ENCODE measurements at places on chromosomes 16 and 17.

GRCh38 chr17:57257895-57258851, 1.9 kb downstream of the MSI2 start:
- DNase-seq = no peak

DNA sequence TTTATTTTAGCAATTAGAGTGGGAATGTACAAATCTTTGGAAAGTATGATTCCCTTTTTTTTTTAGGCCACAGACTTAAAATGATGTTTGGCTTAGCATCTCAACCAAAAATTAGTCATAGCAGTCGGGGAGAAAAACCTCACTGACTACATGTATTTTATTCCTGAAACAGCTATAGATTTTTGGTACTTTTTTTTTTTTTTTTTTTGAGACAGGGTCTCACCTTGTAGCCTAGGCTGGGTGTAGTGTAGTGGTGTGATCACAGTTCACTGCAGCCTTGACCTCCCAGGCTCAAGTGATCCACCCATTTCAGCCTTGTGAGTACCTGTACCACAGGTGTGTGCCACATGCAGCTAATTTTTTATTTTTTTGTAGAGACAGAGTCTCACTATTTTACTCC, 23.4 kb downstream of the RNFT1 start:
- no peak for DNase-seq

- no peak for DNase-seq
Observed at GRCh38 chr17:46770818-46771560, 47.5 kb downstream of the WNT3 start.

DNA sequence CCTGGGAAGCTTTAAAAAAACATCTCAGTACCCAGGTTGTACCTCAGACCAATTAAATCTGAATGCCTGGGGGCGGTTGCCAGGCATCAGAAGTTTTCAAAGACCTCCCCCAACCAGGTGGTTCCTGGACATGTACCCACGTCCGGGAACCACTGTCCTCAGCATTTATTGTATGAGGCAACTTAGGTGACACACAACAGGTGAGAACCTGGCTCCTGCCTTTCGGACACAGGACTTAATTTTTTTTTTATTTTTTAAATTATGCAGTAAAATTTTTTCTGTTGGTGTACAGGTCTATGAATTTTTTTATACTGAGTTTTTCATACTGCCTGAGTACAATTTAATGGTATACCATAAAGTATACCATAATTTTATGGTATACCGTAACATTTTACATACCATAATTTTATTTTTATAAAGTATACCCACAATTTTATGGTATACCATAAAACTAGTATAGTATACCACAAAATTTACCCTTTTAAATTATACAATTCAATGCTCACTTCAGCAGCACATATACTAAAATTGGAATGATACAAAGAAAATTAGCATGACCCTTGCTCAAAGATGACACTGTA, 38.7 kb upstream of the DHX8 start:
- no peak for DNase-seq

- DNase-seq = no peak
Observed at GRCh38 chr16:6884002-6884401, 448.6 kb upstream of the RBFOX1 start.

GRCh38 chr17:14693382-14693781, 392.5 kb downstream of the HS3ST3B1 start:
- no peak for DNase-seq

GRCh38 chr16:30076276-30076791, 540 bp downstream of the PPP4C start:
- DNase-seq = no peak

DNA sequence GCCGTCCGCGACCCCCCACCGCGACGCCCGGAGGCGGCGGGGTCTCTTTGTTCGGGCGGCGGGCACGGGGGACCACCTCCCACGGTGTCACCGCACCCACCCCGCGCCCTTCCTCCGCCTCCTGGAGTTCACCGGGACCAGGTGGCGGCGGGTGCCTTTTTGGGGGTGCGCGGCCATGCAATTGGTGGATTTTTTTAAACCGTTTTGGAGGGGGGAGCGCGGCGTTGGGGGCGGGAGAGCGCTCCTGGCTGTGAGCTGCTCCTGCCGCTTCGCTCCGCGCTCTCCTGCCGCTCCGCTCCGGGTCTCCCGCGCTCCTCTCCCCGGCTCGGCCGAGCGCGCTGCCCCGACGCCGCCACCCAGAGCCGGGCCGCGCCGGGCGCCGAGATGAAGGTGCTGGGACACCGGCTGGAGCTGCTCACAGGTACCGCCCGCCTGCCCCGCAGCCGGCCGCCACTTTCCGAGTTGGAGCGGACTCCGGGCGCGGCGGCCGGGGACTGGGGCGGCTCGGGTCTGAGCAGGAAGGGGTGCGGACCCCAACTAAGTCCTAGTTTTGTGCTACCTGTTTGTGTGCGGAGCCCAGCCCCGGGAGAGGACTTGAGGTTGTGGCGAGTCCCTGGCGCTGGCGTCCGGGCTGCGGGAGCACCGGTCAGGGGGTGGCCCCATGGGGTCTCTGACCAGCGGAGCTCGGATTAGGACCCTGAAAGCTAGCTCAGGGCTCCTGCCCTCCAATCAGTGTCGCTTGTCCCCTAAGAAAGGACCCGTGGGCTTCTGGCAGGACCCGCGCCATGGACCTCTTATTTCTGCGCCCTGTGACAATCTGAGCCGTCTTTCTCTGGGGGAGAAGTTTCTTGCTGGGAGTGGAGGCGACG, 35.7 kb upstream of the NDRG4 start:
- no peak for DNase-seq

- peak; percentile 75 for DNase-seq
Observed at GRCh38 chr17:77404812-77405581, 264.2 kb downstream of the SEC14L1 start.

- peak; percentile 52 for DNase-seq
Observed at GRCh38 chr17:74671031-74671771, 41.5 kb downstream of the CD300LF start.

- DNase-seq = no peak
Observed at GRCh38 chr17:17781591-17782496, 54.9 kb downstream of the SREBF1 start.

GRCh38 chr17:35244341-35245195, 1.7 kb downstream of the SLFN5 start:
- DNase-seq = peak; percentile 90

GRCh38 chr17:66537502-66537901, 235.1 kb downstream of the PRKCA start:
- DNase-seq = no peak

- no peak for DNase-seq
Observed at GRCh38 chr17:309361-309888, 43.2 kb downstream of the RPH3AL start.

DNA sequence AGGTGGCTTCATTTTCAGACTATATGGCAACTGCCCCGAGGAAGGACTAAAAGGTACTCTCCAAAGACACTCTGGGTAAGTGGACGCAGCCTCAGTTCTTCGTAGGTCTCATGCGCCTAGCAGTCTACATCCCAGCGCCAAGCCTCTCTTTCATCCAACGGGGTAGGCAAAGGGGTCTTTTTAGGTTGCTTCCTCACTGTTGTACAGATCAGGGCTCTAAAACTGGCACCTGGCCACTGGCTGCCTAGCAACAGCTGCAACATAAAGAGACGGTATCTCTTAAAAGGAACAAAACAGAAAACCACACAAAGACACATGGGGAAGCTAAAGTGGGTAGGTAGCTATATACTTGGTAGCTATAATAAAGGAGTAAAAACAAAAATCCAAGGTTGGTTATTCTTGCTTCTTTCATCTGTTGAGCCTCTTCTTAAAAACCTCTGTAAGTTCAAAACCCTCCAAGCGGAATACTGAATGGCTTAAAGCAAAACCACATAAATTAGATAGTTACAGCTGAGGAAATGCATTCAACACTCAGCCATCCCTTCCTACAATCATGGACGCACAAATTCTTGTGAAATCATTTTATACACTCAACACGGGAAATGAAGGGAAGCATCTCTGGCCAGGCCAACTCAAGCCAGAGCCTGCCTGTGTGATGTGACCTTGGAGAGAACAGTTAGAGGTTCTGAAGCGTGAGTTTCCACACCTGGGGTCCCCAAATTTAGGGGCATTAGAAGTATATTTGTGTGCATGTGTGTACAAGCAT, 22.7 kb downstream of the CYTH1 start:
- no peak for DNase-seq

DNA sequence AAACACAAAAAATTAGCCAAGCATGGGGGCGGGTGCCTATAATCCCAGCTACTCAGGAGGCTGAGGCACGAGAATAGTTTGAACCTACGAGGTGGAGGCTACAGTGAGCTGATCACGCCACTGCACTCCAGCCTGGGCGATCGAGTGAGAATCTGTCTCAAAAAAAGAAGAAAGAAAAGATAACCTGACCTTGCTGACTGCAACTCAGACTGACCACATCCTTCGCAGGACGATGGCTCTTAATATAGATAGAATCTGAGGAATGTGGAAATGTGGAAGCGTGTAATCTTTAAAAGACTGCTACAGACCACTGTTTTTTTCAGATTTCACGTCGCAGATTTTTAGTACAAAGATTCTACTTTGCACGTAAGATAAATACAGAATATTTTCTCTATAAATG, 37.8 kb downstream of the KLHDC4 start:
- DNase-seq = no peak

DNA sequence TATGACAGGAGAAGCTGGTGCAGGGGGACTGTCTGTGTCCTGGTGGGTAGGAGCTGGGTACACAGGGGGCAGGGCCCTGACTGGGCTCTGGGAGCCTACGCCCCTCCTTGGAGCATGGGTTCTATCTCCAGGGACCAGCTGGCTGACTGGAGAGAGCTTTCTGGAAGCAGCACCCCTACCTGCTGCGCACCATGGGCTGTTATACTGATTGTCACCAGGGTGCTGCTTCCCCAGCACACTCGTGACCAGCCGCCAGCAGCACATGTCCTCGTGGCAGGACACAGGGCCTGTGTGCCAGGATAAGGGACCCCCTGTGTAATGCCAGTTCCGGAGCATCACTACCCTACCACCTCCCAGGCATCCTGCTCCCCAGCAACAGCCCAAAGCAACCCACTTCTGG, 106.0 kb downstream of the AMFR start:
- DNase-seq = no peak

- DNase-seq = no peak
Observed at GRCh38 chr17:51763058-51763457, 395.5 kb downstream of the CA10 start.

DNA sequence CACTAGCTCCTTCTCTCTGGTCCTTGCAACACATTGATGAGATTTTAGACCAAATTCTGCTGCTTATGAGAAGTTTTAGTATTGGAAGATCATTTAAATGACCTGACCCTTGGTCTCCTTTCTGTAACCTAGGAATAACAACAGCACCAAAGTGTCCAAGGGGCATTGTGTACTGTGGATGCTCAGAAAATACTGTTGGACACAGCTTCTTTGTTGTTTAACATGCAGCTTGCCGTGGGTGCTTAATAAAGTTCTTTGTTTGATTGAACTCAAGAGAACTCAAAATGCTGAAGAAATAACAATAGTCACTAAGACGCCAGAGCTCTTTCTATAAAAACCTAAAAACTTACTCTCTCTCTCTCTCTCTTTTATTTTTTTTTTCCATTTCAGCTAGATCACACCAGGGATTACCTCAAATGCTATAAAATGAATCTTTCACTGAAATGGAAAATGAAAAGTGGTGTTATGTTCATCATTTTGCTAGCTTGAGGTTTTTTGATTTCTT, 548.9 kb upstream of the CDH8 start:
- no peak for DNase-seq

- peak; percentile 42 for DNase-seq
Observed at GRCh38 chr17:42819939-42820535, 4.0 kb downstream of the BECN1 start.

DNA sequence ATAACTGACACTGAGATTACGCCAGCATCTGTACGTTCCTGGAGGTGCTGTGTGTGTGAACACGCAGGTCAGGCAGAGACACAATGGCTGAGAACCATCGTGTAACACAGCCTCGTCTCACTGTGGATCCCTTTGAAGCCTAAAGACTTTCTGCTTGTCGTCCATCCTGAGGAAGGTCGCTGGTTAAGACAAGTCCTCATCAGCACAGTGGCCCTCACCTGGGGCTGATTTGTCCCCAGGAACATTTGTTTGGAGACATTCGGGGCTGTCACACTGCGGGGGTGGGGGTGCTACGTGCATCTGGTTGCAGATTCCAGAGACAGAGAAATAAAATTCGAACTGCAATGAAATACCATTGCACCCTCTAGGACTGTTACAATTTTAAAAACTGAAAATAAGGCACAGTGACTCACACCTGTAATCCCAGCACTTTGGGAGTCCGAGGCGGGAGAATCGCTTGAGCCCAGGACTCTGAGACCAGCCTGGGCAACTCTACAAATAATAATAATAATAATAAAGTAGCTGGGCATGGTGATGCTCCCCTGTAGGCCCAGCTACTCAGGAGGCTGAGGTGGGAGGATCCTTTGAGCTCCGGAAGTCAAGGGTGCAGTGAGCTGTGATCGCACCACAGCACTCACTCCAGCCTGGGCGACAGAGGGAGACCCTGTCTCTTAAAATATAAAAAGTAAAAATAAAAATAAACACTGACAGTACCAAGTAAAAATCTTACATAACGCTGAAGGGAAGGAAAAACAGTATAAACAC, 112.0 kb upstream of the METRNL start:
- DNase-seq = no peak

DNA sequence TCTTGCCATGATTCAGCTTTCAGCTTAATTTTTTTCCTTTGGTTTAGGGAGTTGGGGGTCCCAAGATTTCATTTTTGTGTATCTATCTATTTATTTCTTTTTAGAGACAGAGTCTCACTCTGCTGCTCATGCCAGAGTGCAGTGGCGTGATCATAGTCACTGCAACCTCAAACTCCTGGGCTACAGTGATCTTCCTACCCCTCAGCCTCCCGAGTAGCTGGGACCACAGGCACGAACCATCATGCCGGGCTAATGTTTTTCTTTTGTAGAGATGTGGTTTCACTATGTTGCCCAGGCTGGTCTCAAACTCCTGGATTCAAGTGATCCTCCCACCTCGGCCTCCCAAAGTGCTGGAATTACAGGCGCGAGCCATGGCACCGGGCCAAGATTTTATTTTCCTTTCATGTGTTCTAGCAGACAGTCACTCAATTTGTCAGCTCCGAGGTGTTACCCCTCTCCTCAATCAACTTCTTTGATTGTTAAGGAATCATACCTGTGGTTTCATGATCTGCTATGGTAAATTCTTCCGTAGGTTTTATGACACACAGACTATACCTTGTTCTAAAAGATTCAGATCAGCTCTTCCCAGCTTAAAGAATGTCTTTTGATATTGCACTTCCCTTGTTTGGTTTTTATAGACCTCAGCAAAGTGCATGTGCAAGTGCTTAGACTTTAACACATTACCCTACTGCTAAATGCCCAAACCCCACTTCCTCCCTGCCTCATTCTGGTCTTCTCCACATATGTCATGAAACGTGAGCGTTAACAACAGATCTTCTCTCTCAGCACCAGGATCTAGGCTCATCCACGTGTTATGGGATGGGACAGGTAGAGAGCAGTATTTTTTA, 13.0 kb downstream of the UNC45B start:
- no peak for DNase-seq
